ENCODE measurements at places on chromosomes 5 and 9.

DNA sequence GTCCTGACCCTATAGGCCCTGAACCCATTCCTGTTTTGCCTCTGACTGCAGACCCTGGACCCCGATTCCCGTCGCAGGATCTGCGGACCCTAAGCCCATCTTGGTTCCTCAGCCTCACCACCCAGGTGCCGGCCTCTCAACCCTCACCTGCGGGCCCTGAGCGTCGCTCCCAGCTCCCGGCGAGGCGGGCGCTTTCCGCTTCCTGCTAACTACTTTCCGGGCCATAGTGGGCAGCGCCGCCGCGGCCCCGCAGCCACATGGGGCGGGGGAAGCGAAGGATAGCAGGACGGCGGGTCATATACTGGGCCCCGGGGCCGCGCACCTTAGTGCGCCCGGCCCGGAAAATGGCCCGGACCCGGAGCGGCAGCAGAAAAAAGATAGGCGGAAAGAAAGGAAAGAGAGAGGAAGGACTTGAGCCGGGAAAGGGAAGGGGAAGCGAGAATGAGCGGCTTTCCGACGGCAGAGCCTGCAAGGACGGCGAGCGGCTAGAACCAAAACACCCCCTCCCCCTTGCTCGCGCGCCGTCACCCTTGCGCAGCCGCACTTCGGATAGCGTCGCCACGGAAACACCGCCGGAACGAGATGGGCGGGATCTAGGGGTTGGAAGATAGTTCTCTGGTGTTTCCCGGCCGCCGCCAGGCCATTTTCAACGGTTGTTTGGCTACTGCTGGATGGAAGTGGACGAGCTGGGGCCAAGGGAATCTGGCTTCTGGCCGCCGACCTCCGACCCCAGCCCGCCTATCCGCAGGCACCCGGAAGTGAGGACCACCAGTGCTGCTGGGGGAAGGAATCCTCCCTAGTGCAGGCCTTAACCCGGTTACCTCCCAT, at the start of gene DCAF12:
Gene DCAF12, minus strand, starts transcription at position 492 of the 828 bp plus-strand sequence. Its CDS starts 267 bp downstream, at position 225.
- peak; percentile 91 for DNase-seq

DNA sequence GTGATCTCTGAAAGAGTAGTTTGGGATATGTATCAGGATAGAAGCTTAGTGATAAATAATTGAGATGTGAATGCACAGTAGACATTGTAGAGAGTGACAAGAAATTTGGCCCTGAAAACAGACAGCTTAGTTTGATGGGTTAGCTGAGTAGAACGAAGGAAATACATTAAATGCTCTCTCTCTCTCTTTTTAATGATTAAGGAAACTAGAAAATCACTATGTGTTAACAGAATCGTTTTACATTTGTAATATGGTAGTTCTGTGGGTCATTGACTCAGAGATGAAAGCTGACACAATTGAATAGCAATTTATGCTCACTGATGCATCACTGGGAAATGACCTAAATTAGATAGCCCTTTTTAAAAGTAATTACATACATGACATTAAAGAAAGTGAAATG, 739.8 kb upstream of the PTPRD start:
- no peak for DNase-seq

DNA sequence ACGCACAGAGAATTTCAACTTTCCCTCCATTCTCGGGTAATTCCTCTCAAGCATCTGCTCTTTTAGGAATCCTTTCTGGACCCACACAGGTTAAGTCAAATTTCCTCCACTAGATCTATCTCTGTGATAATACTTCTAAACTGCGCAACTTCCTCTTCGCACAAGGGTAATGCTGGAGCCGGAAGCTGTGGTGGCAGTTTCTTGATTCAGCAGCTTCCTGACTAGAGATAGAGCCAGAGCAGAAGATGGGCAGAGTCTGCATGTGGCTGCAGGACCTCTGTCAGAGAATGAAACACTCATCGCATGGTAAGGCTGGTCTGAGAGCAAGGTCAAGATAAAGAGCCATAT, 11.1 kb upstream of the CDC42SE2 start:
- DNase-seq, result no peak

- DNase-seq, result no peak
These were observed 225.6 kb downstream of the SPOCK1 start for GRCh38 chr5:137273511-137273910.

GRCh38 chr9:20848490-20848889, 164.4 kb downstream of the FOCAD start:
- no peak for DNase-seq

- DNase-seq, result no peak
These were observed 519.3 kb downstream of the ISL1 start for GRCh38 chr5:51902512-51902911.

GRCh38 chr5:17056141-17056631, 120.1 kb upstream of the MYO10 start:
- DNase-seq, result no peak

GRCh38 chr9:2697492-2697891, 19.8 kb upstream of the KCNV2 start:
- no peak for DNase-seq

DNA sequence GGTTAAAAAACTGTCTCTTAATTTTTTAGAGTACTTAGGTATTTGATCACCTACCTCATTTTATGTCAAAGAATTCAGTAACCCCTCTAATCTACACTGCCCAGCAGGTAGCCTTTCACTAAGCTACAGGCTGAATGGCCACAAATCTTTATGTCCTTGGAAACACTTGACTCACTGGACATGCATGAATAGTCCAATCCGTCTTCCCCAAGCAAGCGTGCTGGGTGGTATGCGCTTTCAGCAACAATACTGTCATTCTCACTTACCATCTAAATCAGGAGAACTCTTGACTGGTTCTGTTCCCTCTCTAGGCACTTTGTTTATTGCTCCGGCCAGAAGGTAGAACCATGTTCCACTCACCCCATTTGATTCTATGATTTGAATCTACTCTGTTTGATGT, 73.1 kb downstream of the TRPM3 start:
- DNase-seq, result no peak

GRCh38 chr5:154311362-154311761, 120.8 kb downstream of the GALNT10 start:
- no peak for DNase-seq

- DNase-seq, result no peak
These were observed 205.8 kb downstream of the SEMA5A start for GRCh38 chr5:9340085-9340484.

DNA sequence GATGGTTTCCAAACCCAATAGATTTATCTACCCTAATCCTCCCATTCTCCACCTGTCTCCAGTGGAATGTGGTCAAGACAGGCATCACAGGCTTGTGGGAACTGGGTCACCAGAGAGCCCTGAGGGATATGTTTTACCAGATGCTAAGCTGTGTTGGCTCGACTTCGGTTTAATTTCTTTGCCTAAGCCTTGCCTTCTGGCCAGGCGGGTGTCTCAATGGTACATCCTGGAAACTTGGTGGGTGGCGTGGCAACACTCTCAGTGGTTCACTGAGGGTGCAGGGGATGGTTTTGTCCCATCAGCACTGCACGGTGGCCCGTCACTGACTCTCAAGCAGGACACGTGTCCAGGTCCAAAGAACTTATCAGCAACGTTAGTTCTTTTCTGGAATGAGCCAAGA, 192.2 kb downstream of the TENT4A start:
- DNase-seq, result no peak

GRCh38 chr5:38725371-38725865, 120.4 kb upstream of the OSMR start:
- DNase-seq, result no peak

- DNase-seq, result no peak
These were observed 71.4 kb upstream of the WDR41 start for GRCh38 chr5:77563475-77563874.

- DNase-seq, result no peak
These were observed 313.5 kb downstream of the PRDM9 start for GRCh38 chr5:23820765-23821471.

DNA sequence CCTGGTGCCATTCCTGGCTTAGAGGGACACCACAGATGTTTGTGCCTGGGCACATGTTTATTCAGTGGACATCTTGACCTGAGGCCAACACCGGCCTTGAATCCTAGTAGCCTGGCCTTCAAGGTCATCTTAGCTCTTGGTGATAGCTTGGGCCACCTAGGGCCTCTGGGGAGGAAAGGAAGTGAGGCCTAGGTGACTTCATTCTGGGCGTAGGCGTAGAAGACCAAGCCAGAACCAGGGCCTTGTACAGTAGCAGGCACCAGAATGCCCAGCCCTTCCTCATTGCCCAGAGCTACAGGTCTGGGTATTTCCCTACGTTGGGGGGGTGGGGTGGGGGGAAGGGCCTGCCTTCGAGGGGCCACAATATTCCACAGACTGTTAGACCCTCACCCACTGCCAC, 33.8 kb downstream of the WNK2 start:
- DNase-seq, result no peak

- DNase-seq, result no peak
These were observed 594.2 kb upstream of the SGCD start for GRCh38 chr5:155732587-155733376.

DNA sequence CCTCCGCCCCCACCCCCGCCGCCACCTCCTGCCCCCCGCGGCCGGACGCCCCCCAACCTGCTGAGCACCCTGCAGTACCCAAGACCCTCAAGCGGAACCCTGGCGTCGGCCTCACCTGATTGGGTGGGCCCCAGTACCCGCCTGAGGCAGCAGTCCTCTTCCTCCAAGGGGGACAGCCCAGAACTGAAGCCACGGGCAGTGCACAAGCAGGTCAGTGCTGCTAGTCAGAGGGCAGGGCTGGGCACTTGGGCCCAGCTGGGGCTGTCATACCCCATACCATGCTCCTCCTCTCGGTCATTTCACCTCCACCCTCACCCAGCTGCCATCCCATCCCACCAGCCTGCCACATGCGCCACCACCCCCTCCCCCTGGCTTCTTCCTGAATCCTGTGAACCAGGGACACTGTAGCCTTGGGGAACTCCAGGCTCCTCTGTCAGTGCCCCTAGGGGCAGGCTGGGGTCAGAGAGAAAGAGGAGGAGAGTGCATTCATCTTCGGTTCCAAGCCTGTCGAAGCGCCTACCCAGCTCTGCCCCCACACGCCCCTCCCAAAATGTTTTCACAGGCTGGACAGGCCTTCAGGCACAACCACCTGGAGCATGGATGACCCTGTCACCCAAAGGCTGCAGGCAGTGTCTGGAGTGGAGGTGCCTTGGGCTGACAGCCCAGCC, 122.0 kb downstream of the DAB2IP start:
- no peak for DNase-seq

DNA sequence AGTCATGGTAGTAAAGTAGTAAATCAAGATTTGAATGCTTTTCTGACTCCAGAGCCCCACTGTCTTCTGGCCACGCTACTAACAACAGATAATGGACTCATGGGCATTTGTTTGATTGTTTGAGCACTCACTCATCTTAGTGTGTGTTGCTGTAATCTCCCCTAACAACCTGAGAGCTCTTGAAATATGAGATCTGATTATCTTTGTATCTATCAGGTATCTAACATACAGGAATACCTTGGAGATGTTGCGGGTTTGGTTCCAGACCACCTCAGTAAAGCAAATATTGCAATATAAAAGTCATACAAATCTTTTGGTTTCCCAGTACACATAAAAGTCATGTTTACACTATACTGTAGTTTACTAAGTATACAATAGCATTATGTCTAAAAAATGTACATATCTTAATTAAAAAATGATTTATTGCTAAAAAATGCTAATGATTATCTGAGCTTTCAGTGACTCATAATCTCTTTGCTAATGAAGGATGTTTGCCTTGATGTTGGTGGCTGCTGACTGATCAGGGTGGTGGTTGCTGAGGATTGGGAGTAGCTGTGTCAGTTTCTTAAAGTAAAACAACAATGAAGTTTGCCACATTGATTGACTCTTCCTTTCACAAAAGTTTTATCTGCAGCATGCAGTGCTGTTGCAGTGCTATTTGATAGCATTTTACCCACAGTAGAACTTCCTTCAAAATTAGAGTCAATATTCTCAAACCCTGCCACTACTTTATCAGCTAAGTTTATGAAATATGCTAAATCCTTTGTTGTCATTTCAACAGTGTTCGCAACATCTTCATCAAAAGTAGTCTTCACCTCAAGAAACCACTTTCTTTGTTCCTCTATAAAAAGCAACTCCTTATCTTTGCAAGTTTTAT, 92.2 kb downstream of the ZNF462 start:
- no peak for DNase-seq

DNA sequence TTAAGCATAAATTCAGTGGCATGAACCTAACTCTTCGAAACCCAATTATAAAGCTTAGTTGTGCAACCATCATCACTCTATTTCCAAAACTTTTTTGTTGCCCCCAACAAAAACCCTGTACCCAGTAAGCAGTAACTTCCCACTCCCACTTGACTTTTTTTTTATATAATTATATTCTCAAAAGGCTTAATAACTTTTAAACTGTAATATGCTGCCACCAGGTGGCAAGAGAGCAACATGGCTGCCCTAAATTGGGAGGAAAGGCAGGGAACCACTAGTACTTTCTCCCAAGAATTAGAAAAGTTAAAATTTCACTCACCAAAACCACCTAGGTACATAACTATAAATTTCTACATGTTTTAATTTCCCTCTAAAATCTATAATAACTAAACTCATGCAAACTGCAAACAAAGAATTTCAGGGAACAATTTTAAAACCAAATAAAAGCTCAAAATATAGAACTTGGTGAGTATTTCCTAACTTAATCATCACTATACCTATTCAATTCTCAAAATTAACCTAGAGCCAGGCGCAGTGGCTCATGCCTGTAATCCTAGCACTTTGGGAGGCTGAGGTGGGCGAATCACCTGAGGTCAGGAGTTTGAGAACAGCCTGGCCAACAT, 50.2 kb upstream of the RNF38 start:
- DNase-seq, result peak; percentile 16

GRCh38 chr9:79633558-79633957, 61.8 kb downstream of the TLE4 start:
- no peak for DNase-seq

DNA sequence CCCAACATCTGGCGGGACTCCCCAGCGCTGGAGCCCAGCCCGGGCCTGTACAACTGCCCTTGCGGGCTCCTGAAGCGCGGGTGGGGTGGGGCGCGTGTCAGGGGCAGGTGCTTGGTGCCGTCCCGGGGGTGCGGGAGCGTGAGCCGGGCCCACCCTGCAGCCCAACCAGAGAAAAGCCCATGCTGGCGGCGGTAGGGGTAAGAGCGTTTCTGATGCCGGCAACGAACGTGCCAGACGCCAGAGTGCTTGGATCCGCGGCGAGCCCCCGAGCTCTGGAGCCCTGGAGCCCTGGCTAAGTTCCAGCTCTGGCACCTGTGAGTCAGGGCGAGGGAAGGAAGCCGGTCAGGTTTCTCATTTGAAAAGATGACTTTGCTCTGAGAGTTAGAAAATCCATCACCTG, 58.0 kb downstream of the ZNF510 start:
- no peak for DNase-seq

- DNase-seq, result no peak
These were observed 141.1 kb upstream of the RANBP3L start for GRCh38 chr5:36442796-36443195.

DNA sequence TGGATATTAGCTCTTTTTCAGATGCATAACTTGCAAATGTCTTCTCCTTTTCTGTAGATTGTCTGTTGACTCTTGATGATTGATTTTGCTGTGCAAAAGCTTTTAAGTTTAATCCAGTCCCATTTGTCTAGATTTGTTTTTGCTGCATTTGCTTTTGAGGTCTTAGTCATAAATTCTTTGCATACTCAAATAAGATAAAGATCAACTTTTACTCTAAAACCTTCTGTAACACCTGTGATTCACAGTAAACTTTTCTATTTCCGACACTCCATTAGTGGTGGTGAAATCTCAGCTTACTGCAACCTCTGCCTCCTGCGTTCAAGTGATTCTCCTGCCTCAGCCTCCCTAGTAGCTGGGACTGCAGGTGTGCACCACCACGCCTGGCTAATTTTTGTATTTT, 239.0 kb upstream of the ST8SIA4 start:
- no peak for DNase-seq

- no peak for DNase-seq
These were observed 184.3 kb downstream of the MTRR start for GRCh38 chr5:8053270-8053669.
